Stimulated activated CD4-positive, alpha-beta T cell treated with anti-CD3 and anti-CD28 coated beads, Interleukin-1b, Interleukin-23, amount 100 ng/mL, for 1 hour (primary cell): ENCODE measurements at places on chromosomes 3 and 15.

GRCh38 chr3:32195995-32196540, 42.4 kb upstream of the CMTM8 start:
- DNase-seq: no peak

GRCh38 chr3:153162513-153163392, 727 bp downstream of the RAP2B start:
- no peak for DNase-seq

- no peak for DNase-seq
Observed at GRCh38 chr15:67241132-67241855, 13.2 kb downstream of the AAGAB start.

- DNase-seq: no peak
Observed at GRCh38 chr15:46652266-46652665, 1017.4 kb downstream of the SQOR start.

DNA sequence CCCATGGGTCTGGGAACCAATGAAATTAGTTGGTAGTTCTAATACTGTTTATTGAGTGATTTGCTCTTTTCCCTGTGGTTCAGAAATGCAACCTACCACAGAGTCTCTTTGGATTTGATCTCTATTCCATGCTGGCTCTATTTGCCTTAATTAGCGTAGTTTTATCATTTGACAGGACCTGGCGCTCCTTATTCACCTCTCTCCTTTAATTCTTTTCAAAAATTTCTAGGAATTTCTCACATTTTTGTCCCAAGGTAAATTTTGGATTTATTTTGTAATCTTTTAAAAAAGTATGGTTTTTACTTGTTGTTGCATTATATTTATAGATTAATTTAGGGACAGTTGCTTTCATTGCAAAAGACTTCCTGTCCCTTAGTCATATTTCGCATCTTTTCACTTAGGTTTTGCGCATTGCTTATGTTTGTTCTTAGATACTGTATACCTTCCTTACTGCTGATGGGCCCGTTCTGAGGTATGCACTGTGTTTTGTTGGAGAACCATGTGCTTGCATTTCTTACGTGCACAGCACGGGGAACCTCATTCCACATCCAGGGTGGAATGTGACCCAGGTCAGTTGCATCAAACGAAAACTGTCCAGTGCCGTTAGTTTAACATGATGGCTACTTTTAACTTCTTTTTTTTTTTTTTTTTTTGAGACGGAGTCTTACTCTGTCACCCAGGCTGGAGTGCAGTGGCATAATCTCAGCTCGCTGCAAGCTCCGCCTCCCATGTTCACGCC, 27.0 kb downstream of the SENP5 start:
- DNase-seq: no peak
